ENCODE measurements at places on chromosomes 11 and 22.

DNA sequence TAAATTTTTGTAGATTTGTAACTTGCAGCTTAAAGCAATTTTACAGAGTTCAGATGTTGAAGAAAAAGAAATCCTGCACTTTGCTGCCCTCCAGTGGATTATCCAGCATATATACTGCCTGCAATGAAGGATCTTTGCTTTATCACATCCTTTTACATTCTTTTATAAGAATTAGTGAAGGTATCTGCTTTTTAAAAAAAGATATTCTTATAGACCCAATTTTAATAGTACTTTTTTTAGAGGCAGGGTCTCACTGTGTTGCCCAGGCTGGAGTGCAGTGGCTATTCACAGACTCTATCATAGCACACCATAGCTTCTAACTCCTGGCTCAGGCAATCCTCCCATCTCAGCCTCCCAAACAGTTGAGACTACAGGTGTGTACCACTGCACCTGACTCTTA lies 60.7 kb downstream of the TTC17 start:
- peak; percentile 6 for DNase-seq

GRCh38 chr22:46586531-46587011 lies 33.6 kb upstream of the GRAMD4 start:
- DNase-seq = no peak

DNA sequence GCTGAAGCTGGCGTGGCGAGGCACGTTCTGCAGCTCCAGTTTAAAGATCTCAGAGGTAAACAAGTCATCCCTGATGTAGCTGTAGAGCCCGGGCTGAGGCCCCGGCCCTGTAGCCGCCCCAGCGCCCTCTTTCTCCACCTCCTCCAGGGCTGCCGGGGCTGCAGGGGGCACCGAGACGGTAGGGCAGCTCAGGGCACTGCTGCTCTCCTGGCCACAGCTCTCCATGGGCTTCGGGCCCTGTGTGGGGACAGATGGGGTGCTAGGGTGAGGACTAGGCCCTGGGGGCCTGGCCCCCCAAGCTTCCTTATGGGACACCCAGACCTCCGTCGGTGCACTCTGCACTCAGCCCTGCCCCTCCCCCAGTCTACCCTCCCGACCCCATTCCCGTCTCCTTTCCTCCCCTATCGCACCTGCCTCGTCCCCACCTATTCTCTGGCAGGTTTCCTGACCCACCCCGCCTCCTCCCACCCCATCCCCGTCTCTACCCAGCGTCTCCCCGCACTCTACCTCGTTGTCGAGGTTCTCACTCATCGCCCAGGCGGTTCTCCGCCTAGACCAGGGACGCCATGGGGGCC lies 559 bp downstream of the RANBP1 start:
- DNase-seq = no peak

DNA sequence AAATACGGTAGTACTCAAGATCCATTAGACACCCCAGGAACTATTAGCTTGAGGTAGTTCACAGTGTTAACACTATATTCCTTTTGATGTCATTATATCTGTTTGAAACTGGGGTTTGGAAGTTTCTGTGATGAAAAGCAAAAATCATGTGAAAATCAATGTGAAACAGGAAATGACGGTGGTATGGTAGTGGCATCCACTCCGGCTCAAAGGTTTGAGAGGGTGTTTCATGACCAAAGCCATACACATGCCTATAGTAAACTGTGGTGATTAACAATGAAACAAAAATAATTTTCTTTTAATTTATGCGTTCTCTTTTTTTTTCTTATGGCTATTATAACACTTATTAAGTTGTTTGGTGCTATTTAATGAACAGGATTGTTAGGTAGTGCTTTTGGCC lies 10.9 kb downstream of the RAB38 start:
- no peak for DNase-seq

DNA sequence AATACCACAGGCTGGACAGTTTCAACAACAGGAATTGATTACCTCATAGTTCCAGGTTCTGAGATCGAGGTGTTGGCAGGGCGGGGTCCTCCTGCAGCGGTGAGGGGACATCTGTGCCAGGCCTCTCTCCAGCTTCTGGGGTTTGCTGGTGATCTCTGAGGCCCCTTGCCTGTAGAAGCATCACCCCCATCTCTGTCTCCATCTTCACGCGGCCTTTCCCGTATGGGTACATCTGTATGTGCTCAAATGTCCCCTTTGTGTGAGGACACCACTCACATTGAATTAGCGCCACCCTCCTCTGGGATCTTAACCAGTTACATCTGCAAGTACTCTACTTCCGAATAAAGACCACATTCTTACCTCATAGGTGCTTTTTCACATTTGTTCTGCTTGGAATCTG lies 1029.9 kb downstream of the BRD1 start:
- DNase-seq = no peak

DNA sequence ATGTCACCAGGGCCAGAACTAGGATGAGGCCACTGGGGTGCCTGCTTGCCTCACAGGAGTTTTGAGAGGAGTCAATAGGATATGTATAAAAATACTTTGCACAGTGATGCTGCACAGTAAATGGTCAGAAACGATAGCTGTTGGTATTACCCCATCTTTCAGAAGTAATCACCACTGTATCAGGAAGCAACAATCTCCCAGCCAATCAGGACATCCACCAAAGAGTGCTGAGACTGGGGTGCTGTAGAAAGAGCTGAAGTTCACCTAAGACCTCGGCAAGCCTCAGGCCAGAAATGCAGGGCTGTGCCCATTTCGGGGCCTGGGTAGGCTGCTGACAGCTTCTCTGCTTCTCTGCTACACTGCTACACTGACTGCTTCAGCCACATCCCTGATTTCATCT lies 17.4 kb downstream of the LMO2 start:
- DNase-seq = no peak

DNA sequence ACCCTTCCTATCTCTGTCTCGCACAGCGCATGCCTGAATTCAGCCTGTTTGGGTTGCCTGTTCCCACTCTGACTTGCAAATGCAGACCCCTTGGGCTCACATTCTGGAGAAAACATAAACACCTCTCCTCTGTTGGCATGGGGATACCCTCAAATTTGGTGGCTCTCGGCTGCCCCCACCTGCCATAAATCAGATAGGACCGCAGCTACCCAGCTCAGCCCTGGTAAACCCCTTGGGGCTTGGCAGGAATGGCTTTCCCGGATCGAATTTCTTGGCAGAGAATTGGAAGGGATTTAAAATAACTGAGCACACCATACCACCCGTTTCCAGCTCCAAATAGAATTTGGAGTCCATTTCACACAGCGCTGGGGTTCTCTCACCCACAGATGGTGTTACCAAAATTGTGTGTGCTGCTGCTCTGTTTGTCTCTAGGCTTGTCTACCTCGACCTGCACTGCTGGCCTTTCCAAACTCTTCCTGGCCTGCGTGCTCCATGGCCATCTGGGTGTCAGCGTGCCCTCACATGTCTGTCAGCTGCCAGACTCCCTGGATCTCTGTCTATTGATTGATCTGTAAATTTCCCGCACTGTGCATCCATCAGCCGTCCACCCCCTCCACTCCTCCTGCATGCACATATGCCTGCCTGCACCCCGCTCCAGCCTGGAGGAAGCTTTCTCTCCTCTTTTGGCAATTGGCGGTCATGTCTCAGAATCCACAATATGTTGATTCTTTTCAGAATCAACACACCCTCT lies 134.0 kb downstream of the NTM start:
- no peak for DNase-seq

DNA sequence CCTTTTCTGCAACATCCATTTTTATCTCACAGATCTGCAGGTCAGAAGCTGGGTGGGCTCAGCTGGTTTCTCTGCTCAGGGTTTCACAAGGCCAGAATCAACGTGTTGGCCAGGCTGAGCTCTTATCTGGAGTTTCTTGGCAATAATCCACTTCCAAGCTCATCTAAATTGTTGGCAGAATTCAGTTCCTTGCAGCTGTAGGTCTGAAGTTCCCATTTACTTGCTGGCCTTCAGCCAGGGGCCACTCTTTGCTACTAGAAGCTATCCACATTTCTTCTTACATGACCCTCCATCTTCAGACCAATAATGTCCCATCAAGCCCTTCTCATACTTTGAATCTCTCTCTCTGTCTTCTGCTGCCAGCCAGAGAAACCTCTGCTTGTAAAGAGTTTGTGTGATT lies 103.5 kb downstream of the WNT11 start:
- DNase-seq = no peak

DNA sequence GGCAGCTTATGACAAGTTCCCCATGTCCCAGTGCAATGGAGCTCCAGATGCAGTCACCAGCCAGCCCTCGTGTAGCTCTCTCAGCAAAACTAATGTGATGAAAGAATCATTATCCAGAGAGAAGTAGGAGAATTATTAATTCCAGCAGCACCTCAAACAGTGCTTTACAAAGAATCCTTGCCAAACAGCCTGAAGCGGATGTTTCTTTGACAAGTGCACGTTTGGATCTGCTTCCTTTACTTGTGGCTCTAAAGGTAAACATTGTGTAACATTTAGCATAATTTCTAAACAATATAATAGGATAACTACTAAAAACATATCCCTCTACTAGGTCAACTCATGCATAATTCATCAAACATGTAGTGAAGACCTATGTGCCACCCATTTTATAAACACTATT lies 197.0 kb downstream of the FAM181B start:
- no peak for DNase-seq

GRCh38 chr22:44860311-44860710 lies 107.9 kb downstream of the ARHGAP8 start:
- no peak for DNase-seq

DNA sequence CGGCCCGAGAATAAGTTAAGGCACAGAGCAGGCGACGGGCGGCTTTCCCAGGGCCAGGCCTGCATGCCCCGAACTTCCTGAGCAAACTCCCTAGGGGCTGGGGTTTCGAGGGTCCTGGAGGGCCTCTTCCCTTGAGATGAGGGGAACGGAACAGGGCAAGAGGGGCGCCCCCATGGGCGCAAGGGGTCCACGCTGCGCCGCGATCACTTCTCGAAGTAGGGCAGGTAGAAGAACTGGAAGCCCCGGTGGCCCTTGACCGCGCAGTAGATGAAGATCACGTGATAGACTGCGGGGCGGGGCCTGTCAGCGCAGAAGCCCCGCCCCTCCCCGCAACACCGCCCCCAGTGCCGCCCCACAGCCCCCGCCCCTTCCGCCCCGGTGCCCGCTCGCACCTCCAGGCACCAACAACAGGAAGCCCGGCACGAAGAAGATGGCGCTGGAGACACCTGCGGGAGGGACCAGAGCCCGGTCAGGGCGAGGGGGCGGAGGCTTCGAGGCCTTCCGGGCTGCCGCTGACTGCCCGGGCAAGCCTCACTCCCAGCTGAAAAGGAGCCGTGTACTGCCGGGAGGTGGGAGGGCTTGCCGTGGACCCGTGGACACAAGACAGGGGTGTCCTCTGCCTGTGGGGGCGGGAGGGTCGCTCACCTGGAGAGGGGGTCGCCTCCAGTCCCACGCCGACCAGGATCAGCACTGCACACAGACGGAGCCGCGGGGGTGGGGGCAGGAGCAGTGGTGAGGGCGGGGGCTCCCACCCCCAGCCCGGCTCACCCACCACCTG lies 4.5 kb downstream of the TMEM134 start:
- DNase-seq = peak; percentile 88

DNA sequence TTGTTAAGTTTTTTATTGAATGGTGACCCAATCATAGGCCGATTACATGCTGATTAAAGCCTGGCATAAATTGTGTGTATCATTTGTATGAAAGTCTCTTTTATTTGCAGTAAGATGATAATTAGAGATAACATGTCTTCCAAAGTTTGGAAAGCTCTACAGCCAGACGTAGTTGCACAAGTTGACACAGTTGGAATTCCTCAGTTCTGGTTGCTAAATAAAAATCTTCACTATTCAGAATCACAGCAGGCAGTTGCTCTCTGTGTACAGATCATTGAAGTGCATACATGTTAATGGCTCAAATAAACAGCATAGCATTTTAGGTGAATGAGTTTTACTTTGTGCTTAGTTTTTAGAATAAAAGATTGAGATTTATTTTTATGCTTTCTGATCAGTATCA lies 69.5 kb downstream of the ARHGAP42 start:
- DNase-seq = no peak

DNA sequence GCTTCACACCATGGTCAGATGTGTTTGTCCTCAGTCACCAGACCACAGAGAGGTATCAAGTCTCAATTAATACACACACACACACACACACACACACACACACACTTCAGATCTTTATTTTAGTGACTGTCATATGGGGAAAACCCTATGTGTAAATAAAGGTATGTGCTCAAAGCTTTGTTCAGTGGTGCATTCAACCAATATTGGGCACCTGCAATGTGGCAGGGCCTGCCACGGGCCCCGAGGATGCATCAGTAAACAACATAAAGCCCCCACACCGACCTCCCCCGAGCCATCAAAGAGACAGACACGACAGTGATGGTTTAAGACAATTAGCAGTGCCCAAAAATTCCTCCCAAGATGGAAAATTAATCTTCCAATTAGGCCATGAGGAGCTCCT lies 51.6 kb downstream of the SHANK2 start:
- no peak for DNase-seq

GRCh38 chr11:107848345-107848744 lies 10.2 kb downstream of the SLC35F2 start:
- DNase-seq = no peak

- no peak for DNase-seq
Observed at GRCh38 chr11:43969543-43969942, 27.1 kb downstream of the C11orf96 start.

GRCh38 chr11:6319001-6319703 lies 1.1 kb downstream of the CAVIN3 start:
- DNase-seq = no peak

DNA sequence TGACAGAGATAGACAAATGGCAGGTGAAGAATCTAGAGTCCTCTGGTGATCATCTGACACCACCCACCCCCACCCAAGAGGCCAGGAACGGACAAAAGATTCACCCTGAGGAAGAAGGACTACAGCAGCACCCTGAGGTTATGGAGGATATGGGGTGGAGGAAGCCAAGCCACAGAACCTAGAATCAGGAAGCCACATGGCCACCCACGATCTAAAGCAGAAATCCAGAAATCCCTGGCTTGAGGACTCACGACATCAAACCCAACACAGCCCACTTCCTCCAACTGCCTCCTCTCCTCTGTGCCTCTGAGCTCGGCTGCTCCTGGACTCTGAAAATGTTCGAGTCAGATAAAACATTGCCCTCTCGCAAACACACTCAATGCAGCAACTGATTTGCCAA lies 364.3 kb downstream of the SHANK2 start:
- no peak for DNase-seq

- DNase-seq = no peak
Observed at GRCh38 chr11:8363921-8364320, 100.2 kb upstream of the LMO1 start.

DNA sequence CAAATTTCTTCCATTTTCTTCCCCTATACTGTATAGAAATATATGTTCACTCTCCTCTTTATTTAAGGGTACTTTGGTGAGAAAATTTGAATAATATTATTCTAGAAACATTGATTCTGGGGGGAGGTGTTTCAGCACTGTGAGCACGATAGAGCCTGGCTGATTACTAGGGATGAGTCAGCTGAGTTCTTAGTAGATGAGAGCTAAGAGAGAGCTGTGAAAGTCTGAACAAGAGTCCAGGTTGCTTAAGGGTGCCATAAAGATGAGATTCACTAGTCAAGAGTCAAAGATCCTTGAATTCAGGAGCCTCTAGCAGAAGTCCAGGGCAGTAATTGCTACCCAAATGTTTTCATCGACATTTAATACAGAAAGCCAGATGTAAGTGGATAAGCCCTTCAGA lies 756.6 kb upstream of the API5 start:
- DNase-seq = no peak

All from activated CD4-positive, alpha-beta T cell treated with anti-CD3 and anti-CD28 coated beads, Interleukin-2, amount 50 U/mL, for 24 hours (primary cell).